ENCODE measurements at places on chromosomes 5 and 9.

GRCh38 chr5:154544646-154545045 is 66.6 kb upstream of the HAND1 start:
- H3K4me1 ChIP-seq, result no peaks in the 10 kb centered on the region
- H3K27ac ChIP-seq, result no peak overlapping the region
- no peaks in the 10 kb centered on the region for H3K36me3 ChIP-seq

- H3K4me1 ChIP-seq, result no peaks in the 10 kb centered on the region
- H3K27ac ChIP-seq, result no peak overlapping the region
- H3K36me3 ChIP-seq, result peaks cover 4% of the 10 kb centered on the region
- no peak for DNase-seq
- no peak overlapping the region for H3K4me3 ChIP-seq
These were observed 24.0 kb downstream of the TRIP13 start for GRCh38 chr5:916441-917293.

DNA sequence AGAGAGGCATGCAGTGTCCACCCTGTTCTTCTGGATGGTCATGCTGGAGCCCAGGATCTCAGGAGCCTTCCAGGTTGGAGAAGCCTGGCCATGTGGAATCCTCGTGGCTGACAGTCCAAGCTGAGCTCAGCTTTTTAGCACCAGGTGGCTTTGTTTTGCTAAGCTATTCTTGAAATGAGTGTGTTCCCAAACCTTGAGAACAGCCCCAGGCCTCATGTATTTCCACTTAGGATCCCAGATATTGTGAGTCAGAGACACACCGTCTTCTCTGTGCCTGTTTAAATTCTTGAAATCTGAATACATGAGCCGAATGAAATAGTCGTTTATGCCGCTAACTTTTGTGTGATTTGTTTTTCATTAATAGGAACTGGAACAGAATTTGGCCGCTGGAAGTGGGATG is 61.2 kb downstream of the IRX2 start:
- H3K27ac ChIP-seq, result no peak overlapping the region
- peaks cover 6% of the 10 kb centered on the region for H3K27me3 ChIP-seq
- H3K4me3 ChIP-seq, result no peak overlapping the region
- no peaks in the 10 kb centered on the region for H3K4me1 ChIP-seq

GRCh38 chr5:164581889-164582288 is 1076.5 kb downstream of the MAT2B start:
- H3K4me1 ChIP-seq, result no peaks in the 10 kb centered on the region
- H3K27me3 ChIP-seq, result no peaks in the 10 kb centered on the region
- DNase-seq, result no peak
- no peaks in the 10 kb centered on the region for H3K36me3 ChIP-seq
- no peak overlapping the region for H3K27ac ChIP-seq

DNA sequence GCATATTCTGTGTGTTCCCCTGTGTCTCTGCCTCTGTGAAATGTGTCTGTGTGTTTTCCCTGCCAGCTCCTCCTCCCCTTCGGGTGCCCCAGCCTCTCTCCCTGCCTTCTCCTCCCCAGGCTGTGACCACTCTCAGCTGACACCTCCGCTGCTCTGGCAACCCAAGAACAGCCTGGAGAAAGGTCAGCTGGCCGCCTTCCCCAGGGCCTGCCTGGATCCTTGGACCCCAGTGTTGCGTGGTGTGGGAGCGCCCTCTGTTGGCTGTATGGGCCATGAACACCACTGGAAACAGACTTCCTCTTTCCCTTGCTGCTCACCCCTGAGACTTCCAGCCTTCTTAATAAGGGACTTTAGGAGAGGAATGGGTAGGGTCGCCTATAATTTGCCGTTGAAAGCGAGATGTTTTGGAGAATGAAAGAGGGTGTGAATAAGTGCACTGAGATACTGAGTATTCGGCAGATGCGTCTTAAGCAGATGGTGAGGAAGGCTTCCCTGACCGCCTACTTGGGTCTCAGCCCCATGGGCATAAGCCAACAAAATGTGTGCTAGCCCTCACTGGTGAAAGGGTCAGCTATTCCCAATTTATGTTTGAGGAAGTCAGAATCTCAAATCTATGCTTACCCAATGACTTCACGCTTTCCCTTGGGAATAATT is 114.9 kb upstream of the TRIM32 start:
- peaks cover 3% of the 10 kb centered on the region for H3K27me3 ChIP-seq
- no peak for DNase-seq
- H3K36me3 ChIP-seq, result no peaks in the 10 kb centered on the region
- no peaks in the 10 kb centered on the region for H3K4me1 ChIP-seq

DNA sequence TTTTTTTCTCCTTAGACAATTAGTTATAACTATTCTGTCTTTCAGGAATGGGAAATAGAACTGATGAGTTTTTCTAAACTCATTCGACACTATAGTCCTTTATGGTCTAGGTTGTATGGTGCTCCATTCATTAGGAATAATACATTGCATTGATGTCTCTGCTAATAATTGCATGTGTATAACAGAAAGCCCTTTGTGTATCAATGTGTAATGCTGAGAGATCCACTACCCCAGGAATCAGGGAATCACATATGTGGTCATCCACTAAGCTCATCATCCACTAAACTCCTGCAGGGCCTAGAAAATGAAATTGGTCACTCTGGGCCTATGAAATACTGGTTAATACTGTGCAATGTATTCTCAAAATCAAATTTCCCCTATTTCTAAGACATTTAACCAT is 242.0 kb upstream of the CDH18 start:
- H3K27me3 ChIP-seq, result no peaks in the 10 kb centered on the region
- no peaks in the 10 kb centered on the region for H3K36me3 ChIP-seq
- H3K4me1 ChIP-seq, result no peaks in the 10 kb centered on the region
- no peak for DNase-seq
- H3K27ac ChIP-seq, result no peak overlapping the region

- peaks cover 6% of the 10 kb centered on the region for H3K36me3 ChIP-seq
- H3K4me3 ChIP-seq, result no peak overlapping the region
- H3K27me3 ChIP-seq, result no peaks in the 10 kb centered on the region
These were observed 956.8 kb downstream of the TLE1 start for GRCh38 chr9:80732506-80732905.

DNA sequence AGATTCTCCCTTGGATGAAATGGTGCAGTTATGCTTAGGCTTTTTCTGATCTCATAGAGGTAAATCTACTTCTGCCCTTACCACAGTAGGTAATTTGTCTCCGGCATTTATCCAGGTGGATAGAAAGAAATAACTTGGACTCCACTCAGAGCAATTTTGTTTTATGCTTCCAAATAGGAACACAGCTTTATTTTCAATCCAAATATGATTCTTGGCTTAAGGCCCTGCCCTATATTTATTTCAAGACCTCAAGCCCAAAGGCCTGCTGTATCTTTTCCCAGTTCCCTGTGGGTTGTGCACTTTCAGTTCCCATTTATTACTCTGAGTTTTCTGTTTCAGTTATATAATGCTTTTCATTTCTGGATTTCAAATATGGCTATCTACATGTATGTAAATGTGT is 274.2 kb upstream of the SMC2 start:
- H3K4me3 ChIP-seq, result no peak overlapping the region
- no peaks in the 10 kb centered on the region for H3K36me3 ChIP-seq
- DNase-seq, result no peak
- H3K27ac ChIP-seq, result no peak overlapping the region

GRCh38 chr9:88342246-88342645 is 46.0 kb upstream of the SPIN1 start:
- no peak overlapping the region for H3K4me3 ChIP-seq
- H3K27ac ChIP-seq, result no peak overlapping the region
- no peak for DNase-seq
- H3K36me3 ChIP-seq, result no peaks in the 10 kb centered on the region

DNA sequence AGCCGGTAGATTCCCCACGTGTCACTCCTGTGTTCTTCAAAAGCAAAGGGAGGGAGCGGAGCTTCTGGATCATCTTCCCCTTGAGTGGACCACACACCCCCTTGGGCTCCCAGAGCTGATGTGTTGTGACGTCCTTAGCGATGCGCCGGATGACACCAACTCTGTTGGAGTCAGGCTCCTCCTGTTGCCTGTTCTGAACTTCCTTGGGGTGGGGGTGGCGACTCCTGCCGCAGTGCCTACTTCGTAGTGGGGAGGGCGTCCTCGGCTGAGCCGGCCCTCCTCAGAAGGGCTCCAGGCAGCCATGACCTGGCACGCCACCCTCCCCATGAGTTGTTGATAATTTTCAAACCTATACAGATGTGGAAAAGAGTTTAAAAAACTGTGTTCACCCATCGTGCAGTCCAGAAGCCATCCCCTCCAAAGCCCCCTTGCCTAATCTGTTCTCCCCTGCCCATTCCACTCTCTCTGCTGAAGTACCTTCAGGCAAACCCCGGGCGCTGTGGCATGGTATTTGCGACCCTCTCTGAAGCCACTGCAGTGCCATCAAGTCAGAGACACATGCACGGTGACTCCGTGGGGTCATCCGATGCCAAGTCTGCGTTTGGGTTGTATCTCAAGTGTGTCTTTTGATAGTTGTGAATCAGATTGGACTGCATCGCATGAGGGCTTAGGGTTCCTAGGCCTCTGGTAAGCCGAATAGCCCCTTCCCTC is 16.7 kb downstream of the EXOC3 start:
- peaks cover 37% of the 10 kb centered on the region for H3K36me3 ChIP-seq
- no peak overlapping the region for H3K4me3 ChIP-seq
- peaks cover 9% of the 10 kb centered on the region for H3K4me1 ChIP-seq

DNA sequence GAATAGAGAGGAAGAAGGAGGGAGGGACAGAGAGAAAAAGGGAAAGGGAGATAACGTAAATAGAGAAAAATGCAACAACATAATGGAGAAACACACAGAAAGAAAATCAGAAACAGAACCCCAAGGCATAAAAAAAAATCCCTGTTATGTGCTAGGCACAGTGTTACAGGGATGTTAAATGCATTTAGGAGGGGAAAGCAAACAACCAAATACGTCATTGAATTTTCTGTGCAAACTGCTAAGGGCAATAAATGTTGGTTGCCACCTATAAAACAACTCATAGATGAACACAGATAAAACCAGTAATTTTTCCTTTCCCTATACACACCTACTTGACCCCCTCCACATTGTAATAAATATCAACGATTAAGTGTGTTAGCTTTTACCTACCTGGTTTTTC is 51.3 kb upstream of the ASTN2 start:
- H3K36me3 ChIP-seq, result no peaks in the 10 kb centered on the region
- H3K4me1 ChIP-seq, result no peaks in the 10 kb centered on the region
- no peak overlapping the region for H3K4me3 ChIP-seq
- DNase-seq, result no peak

GRCh38 chr5:66436721-66437120 is 159.5 kb upstream of the MAST4 start:
- H3K4me3 ChIP-seq, result no peak overlapping the region
- no peak for DNase-seq
- no peaks in the 10 kb centered on the region for H3K27me3 ChIP-seq
- H3K4me1 ChIP-seq, result no peaks in the 10 kb centered on the region
- no peaks in the 10 kb centered on the region for H3K36me3 ChIP-seq

- no peaks in the 10 kb centered on the region for H3K36me3 ChIP-seq
- DNase-seq, result no peak
- no peaks in the 10 kb centered on the region for H3K4me1 ChIP-seq
- no peaks in the 10 kb centered on the region for H3K27me3 ChIP-seq
- no peak overlapping the region for H3K4me3 ChIP-seq
These were observed 289.5 kb downstream of the DEPDC1B start for GRCh38 chr5:60410427-60410826.

GRCh38 chr5:72234265-72234700 is 85.8 kb downstream of the MRPS27 start:
- no peak overlapping the region for H3K4me3 ChIP-seq
- no peak overlapping the region for H3K27ac ChIP-seq
- no peak for DNase-seq
- H3K4me1 ChIP-seq, result no peaks in the 10 kb centered on the region
- H3K27me3 ChIP-seq, result no peaks in the 10 kb centered on the region

- peaks cover 40% of the 10 kb centered on the region for H3K4me1 ChIP-seq
- no peaks in the 10 kb centered on the region for H3K36me3 ChIP-seq
- H3K27ac ChIP-seq, result peak overlapping the region; percentile 83
- no peak for DNase-seq
- H3K4me3 ChIP-seq, result no peak overlapping the region
These were observed 183.9 kb upstream of the DMAC1 start for GRCh38 chr9:7983490-7983889.

DNA sequence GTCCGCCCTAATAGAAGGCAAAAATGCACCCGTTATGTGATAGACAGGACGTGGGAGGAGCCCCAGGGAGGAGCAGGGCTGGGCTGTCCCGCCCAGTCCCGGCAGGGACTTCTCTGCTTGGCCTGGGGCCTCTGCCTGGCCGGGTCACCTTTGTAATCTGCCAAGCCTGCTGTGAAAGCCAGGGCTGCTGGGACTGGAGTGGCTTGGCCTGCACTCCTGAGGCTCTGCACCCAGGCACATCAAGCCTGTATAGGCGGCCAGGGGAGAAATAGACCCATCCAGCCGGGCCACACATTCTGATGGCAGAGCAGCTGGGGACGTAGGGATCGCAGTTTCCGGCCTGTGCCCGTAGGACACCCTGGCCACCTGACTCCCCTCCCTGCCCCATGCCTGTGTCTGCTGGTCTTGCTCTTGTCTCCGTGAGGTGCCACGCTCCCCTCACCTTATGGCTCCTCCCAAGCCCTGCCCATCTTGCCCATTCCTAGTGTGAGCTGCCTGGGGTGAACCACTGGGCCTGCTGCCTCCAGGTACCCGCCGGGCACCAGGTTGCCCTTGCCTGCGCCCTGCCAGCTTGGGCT is 28.1 kb downstream of the DYNC2I2 start:
- peak overlapping the region; percentile 53 for H3K27ac ChIP-seq
- no peaks in the 10 kb centered on the region for H3K36me3 ChIP-seq
- H3K4me3 ChIP-seq, result no peak overlapping the region
- no peaks in the 10 kb centered on the region for H3K27me3 ChIP-seq
- no peak for DNase-seq

GRCh38 chr5:172450861-172451695 is 3.2 kb downstream of the SH3PXD2B start:
- H3K4me1 ChIP-seq, result peaks cover 11% of the 10 kb centered on the region
- H3K27ac ChIP-seq, result no peak overlapping the region

DNA sequence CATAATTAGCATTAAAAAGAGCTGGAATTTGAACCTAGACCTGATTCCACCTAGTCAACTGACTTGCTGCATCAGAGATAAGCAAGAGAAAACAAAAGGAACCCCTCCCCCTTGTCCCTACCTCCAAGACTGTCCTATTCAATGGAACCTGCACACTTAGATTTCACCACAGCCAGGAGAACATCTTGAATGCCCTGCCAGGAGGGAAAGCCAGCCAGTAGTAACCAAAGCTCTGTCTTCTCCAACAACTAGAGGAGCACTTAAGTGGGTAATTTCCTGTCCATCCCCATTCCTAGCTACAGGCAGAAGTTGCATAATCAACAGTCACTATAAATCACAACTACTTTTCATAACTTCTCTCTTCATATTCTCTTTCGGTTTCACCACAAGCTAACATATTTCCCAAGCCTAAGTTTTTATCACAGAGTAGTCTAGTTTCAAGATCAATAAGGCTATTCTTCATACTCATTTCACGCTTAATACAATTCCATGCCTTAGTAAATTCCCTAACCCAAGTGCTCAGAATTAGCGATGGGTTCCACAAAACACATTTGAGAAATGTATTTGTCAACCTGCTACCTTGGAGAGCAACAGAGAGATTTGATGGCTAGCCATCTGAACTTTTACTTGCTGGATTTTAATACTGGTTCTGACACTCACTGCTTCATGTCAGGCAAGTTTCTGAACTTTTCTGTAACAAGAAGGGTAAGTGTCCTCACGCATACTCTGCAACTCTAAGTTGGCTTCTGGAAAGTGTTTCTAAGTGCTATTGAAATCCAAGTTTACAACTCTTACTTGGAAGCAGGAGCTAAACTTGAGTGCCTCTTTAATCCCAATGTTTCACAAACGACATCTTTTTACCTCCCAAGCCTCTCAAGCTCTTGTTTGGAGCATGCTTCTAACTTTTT is 2.0 kb downstream of the DENND1A start:
- peak overlapping the region; percentile 89 for H3K4me3 ChIP-seq
- peak overlapping the region; percentile 31 for H3K27ac ChIP-seq
- peaks cover 35% of the 10 kb centered on the region for H3K4me1 ChIP-seq
- no peaks in the 10 kb centered on the region for H3K36me3 ChIP-seq
- peak; percentile 7 for DNase-seq
